ENCODE measurements at places on chromosomes 2 and 18.

- DNase-seq: no peak
Measured at GRCh38 chr2:17976871-17977746, 98.6 kb downstream of the KCNS3 start.

DNA sequence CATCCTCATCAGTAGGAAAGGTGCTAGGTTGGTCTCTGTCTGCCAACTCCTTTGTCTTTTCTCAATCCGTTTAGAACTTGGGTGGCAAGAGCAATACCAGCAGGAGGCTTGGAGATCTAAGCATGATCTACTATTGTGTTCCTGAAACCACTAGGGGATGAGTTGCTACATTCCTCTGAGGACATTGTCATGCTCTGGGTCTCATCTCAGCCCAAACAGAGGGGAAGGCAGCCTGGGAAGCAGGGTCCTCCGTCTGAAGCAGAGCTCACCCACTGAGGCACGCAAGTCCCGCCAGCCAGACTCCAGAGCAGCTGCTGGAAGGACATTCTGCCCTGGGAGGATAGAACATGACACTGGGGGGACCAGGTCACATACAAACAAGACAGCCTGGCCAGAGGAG, 162.9 kb downstream of the MTCL1 start:
- DNase-seq: no peak

GRCh38 chr2:163213661-163214081, 375.1 kb upstream of the KCNH7 start:
- DNase-seq: no peak

- no peak for DNase-seq
Measured at GRCh38 chr2:206160125-206160806, 571 bp downstream of the EEF1B2 start.

- no peak for DNase-seq
Measured at GRCh38 chr2:183495079-183495478, 370.8 kb downstream of the NUP35 start.

DNA sequence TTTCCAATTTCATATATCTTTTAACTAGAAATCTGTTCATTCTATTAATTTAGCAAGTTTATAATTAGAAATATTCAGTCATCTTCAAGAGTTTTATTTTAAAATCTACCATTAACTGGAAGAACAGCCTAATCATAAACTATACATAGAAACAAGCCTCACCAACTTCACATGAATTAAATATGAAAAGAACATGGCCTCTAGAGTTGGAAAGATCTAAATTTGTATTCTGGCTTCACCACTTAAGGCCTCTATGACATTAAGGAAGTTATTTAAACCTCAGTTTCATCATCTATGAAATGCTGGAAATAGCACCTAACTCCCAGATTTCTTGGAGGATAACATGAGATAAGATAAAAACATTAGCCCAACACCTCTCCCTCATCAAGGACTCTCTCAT, 51.4 kb upstream of the SCN7A start:
- no peak for DNase-seq

DNA sequence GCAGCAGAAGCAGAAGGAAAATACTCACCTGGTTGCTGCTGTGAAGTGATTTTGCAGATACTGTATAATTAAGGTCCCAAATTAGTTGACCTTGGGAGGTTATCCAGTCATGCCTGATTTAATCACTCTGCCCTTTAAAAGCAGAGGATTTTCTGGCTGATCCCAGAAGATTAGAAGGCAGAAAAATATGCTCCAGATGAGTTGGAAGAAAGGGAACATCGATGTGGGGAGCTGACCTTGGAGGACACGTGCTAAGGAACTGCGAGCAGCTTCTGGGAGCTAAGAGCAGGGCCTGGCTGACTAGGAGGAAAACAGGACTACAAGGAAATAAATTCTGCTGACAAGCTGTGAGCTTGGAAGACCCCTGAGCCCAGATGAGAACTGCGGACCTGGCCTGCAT, 13.3 kb upstream of the DYM start:
- DNase-seq: no peak

DNA sequence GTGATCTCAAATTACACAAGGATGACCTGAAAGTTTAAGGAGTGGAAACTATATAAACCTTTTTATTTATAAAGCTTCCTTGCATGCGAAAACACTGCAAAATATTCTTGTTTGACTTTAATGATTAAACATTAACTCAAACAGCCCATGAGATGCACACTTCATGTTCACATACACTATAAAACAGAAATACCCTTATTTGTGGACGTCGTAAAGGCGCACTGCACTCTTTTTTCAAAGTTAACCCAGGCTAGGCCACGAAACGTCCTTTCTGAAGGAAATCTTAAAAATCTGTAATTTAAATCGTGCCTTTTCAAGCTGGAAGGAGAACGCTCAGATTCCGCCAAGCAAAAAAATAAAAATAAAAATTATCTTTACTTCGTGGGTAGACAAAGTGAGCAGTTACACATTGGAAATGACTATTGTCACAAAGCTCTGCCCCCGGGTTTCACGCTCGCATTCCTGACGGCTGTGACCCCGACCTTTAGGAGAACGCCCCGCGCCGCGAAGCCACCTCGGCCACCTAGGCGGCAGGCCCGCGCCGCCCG, 728 bp downstream of the FAM168B start:
- DNase-seq: no peak

- peak; percentile 67 for DNase-seq
Measured at GRCh38 chr2:104447831-104448434, 406.0 kb upstream of the POU3F3 start.

DNA sequence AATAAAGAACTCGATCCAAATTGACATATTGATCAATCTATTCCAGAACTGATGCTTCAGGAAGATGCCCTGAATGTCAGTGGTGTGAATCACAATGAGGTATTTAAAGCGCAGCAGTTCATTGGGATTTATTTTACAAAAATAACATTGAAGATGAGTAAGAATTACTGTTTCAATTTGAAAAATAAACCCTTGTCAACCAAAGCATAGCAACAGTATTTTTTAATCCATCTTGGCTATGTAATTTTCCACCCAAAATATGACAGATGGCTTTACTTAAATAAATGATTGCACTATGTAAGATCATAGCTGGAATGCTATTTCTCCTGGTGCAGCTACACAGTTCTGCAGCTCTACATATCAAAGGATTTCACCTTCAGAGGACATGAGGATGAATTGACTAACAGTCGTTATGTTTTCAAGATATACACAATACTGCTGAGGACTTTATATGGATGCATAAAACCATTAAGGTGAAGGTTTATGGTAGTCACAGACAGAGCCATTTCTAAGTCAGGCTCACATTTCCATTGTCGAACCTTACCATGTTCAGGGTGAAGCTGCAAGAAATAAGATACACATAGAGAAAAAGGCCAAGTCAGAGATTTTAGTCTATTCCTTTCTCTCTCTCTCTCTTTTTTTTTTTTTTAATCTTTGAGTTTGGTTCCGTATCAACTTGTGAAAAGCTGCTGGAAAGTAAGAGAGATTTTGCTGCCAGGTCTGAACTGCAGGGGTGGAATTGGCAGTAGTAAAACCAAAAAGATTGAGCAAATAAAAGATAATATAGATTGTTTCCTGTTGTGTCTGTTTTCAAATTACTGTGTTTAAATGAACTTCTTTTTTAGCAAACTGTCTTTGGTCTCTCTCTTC, 398.0 kb upstream of the CDH20 start:
- no peak for DNase-seq

DNA sequence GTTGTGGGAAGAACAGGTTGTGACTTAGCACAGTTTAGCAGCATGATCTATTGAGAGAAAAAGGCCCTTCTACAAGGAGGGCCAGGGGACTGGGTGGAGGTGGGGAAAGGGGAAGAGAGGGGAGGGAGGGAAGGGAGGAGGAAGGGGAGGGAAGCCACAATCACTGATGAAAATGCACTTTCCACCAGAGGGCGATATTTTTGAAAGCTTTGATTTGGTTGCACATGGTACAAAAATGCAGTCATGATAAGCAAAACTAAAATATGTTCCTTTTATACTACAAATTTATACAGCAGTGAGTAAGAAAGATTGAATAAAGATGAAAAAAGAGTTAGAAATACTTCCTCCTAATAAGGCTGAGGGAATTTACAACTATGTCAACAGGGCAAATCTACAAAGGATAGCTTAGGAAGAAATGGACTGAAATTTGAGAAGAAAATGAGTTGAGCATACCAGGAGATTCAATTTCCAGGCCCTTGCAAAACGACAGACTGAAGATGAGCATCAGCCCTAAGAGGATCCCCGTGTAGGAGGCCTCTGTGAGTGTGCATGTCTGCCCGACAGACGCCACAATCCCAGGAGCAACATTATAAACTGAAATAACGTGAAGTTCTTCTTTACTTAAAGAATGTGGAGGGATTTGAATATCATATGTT, 17.2 kb downstream of the SH3YL1 start:
- peak; percentile 35 for DNase-seq

- DNase-seq: no peak
Measured at GRCh38 chr2:195382186-195382585, 274.8 kb upstream of the SLC39A10 start.

DNA sequence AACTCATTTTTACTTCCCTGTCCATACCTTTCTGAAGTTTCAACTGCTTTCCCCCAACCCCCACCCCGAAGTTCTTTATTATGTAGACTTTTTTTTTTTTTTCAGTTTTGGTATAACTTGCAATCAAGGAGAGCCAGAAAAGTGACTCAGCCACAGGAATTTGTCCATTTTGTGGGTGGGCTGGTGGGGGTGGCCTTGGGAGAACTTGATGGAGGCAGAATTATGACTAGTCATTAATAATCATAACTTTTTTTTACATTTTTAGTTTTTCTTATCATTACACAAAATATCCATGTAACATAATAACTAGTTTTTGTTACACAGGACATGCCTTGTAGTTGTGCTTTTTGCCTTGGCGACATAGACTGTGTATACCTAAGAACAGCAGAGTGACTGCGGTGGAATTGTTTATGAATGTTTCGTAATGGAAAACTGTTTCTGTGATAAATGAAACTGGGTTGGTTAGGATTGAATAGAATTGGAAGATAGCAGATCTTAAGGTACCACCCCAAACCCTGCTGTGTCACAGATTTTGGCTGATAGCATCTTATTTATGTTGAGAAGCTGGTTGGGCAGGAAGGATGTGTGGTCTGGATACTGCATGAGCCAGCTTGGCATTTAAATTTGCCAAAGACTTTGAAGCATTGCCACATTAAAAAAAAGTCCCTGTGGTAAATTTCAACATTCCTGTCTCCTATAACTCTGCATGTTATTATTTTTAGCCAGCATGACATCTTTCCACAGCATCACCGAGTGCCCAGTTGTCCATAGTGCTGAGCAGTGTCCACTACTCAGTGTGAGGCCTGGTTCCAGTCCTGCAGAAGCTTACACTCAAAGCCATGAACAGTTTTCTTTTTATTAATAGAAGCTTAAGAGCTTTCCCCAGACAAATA, 30.7 kb downstream of the LYPD6B start:
- DNase-seq: no peak
